ENCODE measurements at places on chromosomes 6 and 20.

- DNase-seq, result no peak
Observed at GRCh38 chr6:1251198-1252155, 60.4 kb upstream of the FOXQ1 start.

GRCh38 chr6:125044667-125045066 is 82.4 kb downstream of the RNF217 start:
- no peak for DNase-seq

GRCh38 chr20:36349384-36350170 is 43.4 kb downstream of the DLGAP4 start:
- no peak for DNase-seq

GRCh38 chr6:8749465-8749864 is 314.1 kb upstream of the SLC35B3 start:
- no peak for DNase-seq

- DNase-seq, result no peak
Observed at GRCh38 chr6:84228198-84228543, 728 bp upstream of the CEP162 start.

- DNase-seq, result no peak
Observed at GRCh38 chr20:5024103-5024502, 22.8 kb upstream of the SLC23A2 start.

GRCh38 chr20:5356941-5357340 is 40.2 kb upstream of the PROKR2 start:
- DNase-seq, result no peak

- DNase-seq, result no peak
Observed at GRCh38 chr6:44468835-44469234, 81.3 kb downstream of the CDC5L start.

- DNase-seq, result no peak
Observed at GRCh38 chr6:135586844-135587243, 89.3 kb upstream of the AHI1 start.

DNA sequence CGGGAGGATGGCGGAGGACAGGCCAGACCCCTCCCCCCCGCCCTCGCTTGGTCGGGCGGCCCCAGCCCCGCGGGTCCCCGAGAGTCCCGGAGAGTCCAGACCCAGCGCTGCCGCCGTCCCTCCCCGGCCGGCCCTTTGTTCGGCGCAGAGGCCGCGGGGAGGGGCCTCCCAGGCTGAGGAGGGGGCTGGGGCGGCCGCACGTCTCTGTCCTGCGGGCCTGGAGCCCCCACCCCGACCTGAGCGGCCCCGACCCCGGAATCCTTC is 806 bp downstream of the KCNQ2 start:
- no peak for DNase-seq

- DNase-seq, result no peak
Observed at GRCh38 chr6:147910281-147910680, 401.8 kb downstream of the SAMD5 start.

GRCh38 chr6:169794317-169795055 is 43.1 kb downstream of the ERMARD start:
- DNase-seq, result no peak

- DNase-seq, result no peak
Observed at GRCh38 chr6:145669627-145670034, 65.7 kb downstream of the EPM2A start.

GRCh38 chr6:65461121-65461520 is 245.9 kb downstream of the EYS start:
- no peak for DNase-seq

GRCh38 chr20:17956099-17956685 is 12.4 kb downstream of the SNX5 start:
- no peak for DNase-seq

DNA sequence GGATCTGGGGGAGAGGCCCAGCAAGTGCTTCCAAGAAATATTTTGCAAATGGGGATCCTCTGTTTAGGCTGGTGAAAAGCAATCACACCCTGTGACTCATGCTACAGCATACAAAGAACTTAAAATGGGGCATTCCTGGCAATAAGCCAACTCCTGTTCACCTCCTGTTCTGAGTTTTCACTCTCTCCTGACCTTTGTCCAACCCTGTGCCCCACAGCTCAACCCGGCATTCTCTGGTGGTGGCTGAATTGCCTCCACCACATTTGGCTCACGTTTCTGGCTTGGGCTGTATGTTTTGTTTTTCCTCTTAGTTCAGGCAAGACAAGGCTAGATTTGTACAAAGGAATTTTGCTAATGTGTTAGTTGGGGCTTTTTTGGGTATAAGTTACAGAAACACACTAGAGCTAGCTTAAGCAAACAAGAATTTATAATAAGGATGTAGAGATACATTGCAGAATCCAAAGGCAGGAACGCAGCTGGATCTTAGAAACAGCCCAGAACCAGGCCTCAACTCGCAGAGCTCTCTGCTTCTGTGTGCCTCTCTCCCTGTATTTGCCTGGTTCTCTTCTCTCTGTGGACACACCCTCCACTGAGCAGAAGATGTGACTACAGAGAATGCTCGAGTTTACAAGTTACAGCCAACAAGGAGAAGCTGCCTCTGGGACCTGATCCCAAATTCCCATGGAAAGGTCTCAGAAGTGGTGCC is 9.4 kb downstream of the ABCC10 start:
- DNase-seq, result no peak

DNA sequence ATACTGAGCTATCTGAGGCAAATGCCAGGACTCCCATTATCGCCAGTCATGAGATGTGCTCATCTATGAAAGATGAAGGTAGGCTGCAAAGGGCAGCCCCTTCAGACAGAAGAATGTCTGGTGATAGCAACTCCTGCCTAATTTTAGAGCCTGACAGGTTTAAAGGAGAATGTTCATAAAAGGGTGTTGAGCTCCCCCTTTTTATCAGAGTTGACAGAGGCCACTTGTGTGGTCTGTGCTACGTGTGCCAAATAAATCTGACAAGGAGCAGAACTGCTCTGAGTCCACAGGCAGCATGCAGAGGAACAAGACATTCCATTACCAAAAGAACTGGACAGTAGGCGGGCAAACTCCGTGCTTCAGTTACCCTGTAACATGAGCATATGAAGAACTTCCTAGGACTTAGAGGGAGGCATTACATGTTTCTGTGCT is 101.8 kb downstream of the PREP start:
- no peak for DNase-seq

GRCh38 chr6:125819535-125820326 is 29.0 kb downstream of the NCOA7 start:
- DNase-seq, result no peak

- DNase-seq, result no peak
Observed at GRCh38 chr6:143478479-143479062, 28.0 kb downstream of the PEX3 start.

GRCh38 chr6:134358320-134358719 is 40.4 kb upstream of the SGK1 start:
- no peak for DNase-seq

DNA sequence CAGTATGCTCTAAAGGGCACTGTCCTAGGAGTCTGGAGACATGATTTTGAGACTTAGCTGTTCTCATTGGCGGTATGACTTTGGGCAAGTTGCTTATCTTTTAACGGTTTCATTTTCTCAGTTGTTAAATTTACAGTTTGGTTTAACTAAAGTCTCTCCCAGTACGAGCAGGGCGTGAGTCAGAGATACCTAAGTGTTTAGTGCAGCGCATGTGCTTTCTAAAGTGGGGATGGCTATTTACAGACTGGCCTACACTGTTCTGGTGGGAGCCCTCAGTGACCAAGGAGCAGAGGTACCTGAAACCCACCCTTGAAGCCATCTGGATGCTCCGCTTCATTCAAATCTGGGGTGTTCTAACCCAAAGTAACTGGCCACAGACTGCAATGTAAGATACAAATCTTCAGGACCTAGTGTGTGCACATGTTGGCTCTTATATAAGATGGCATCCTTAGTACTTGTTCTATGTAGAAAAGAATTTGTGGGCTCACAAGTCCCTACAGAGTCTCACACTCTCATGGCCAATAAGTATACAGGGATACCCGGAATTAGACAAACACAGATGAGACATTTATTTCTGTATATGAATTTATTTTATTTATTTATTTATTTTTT is 10.7 kb downstream of the MSH5 start:
- DNase-seq, result no peak

GRCh38 chr6:63295553-63296194 is 24.1 kb downstream of the LGSN start:
- DNase-seq, result no peak

GRCh38 chr6:12250383-12250770 is 39.8 kb upstream of the EDN1 start:
- no peak for DNase-seq

- no peak for DNase-seq
Observed at GRCh38 chr20:12627485-12627884, 381.3 kb upstream of the SPTLC3 start.

DNA sequence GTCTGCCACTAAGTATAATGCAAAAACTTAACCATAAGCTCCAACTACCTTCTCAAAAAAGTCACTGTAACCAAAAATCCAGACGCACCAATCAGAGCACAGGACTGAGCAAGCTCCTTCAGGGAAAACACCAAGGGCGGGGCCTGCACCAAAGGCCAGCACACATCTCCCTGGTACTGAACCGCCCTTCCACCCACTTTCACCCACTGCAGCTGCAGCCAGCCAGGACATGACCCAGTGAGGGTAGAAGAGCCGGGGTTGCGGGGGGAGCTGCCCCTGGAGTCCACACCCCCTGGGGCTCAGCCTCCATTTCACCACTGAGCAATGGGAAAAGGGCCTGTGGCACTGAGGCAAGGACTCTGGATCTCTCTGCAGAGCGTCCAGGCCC is 54.3 kb downstream of the TAF4 start:
- no peak for DNase-seq

GRCh38 chr20:9506280-9506821 is 8.0 kb upstream of the LAMP5 start:
- DNase-seq, result no peak

DNA sequence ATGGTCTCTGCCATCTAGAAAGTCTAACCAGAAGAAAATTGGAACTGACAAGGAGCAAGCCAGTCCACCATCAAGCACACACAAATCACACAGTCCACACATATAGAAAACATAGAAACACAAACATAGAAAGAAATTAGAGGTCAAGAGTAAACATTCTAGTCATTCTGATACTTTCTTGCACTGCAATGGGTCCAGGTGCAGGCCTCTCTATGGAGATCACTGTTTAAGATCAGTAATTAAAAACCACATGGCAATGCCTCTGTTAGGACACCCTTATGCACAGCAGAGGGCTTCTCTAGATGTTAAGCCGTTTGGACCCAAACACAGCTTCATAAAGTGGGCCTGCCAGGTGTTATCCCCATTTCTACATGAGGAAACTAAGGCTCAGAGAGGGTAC is 42.8 kb upstream of the SLC22A23 start:
- DNase-seq, result no peak

DNA sequence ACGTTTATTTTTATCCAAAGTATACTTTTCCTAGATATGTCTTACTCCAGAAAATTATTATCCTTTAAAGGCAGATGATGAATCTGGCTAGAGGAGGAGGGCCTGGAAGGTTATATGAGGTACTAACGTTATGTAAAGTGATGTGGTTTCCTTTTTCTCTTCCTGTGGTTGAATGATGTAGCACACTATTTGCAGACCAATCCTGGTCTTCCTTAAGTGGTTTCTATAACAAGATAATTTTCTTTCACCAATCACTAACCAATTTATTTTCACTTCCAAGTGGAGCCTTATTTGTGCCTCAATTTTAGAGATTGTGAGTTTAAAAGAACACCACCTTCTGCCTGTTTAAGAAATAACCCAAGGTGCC is 154.6 kb upstream of the SOX4 start:
- no peak for DNase-seq

DNA sequence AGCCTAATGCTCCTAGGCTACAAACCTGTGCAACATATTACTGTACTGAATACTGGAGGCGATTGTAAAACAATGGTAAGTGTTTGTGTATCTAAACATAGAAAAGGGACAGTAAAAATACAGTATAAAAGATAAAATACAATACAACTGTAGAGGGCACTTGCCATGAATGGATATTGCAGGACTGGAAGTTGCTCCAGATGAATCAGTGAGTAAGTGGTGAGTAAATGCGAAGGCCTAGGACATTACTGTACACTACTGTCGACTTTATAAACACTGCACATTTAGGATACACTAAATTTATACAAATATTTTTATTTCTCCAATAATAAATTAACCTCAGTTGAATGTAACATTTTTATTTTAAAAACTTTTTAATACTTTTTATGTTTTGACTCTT is 485.0 kb downstream of the MMUT start:
- DNase-seq, result no peak

GRCh38 chr6:120363429-120363828 is 970.9 kb downstream of the TBC1D32 start:
- no peak for DNase-seq

DNA sequence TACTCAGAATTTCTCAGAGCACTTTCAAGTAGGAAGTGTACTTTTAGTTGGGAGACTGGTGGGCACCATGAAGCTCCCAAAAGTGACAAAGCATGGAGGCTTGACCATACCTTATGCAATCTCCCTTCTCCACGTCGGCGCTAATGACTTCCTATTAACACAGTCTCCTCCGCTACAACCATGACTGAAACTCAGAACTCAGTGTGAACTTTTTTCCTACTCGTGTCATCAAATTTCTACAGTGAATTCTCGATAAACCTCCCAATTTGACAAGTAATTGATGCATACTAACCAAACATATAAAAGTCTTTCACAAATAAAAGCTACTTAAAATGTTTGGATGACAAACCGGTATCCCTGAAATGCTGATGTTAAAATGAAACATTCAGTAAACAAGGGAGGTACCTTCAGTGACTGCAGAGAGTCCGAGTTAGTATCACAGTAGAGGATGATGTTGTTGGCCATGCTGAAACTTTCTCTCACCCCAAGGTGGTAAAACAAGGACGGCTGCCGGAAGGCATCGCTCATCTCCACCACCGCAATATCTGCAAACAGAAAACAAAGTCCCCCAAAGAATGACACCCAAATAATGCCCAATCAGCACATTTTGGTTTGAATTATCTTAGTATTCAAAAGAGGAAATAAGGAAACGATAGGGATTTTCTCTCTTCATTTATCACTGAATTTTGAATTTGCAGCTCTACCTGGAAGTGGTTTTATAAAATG is 72.1 kb downstream of the MAP3K5 start:
- no peak for DNase-seq

DNA sequence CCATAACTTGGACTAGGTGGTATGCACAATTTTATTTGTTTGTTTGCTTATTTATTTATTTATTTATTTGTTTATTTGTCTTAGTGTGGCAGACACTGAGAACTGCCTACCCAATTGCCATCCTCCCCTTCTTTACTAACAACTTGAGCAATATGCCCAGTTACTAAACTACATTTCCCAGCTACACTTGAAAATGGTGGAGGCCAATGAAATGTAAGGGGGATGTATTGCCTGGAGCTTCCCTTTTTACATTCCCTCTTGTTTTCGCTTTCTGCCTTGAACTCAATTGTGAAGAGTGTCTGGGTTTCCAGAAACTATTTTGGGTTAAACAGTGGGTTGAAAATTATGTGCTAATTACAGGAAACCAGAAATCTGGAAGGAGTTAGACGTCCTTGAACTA is 152.7 kb upstream of the FKBP1C start:
- no peak for DNase-seq

DNA sequence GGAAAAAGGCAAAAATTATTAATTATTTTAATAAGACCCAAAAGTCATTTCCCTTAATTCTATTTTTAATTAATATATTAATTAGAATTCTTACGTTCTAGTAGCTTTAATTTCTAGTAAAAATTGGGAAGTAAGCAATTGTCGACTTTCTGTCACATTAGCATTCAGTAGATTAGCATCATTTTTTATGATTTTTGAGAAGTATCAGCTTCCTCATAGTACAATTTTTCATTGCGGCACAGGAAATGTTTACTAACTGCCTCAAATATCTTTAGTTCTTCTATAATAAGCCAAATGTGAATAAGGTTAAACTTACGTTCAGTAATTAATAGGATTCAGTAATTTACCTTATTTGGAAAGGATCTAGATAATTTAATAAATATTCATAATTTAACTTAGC is 687.4 kb downstream of the EPM2A start:
- no peak for DNase-seq
